ENCODE measurements at places on chromosomes 2 and 18.

GRCh38 chr2:24576146-24576545 is 85.1 kb downstream of the NCOA1 start:
- DNase-seq, result no peak

DNA sequence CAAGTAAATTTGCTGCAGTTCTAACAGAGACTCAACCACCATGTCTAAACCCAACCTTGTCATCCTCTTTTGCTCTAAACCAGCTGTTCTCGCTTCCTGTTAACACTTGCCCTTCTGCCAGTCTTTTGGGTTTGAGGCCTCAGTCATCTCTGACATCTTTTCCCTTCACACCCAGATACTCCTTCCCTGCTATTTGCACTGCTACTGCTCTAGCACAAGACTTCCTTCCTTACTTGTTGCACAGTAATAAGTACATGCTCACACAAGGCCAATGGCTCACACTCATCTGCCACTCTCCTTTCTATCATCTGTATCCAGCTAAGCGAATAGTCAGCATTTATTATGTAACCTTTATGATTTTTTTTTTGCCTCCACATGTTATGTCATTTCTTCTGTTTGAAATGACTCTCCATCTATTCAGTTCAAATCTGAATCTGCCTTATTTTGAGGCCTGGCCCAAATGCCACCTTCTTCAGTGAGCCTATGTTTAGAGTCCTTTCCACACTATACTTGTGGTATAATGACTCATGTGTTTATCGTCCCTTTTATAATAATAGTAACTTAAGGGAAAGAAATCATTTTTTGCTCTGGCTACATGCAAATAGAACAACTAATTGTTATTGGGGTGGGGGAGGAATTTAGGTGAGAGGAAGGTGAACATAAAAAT is 22.5 kb upstream of the CDKL4 start:
- DNase-seq, result no peak

- no peak for DNase-seq
Observed at GRCh38 chr2:177694348-177694747, 301.8 kb downstream of the AGPS start.

GRCh38 chr2:60954139-60954538 is 63.4 kb upstream of the PEX13 start:
- peak; percentile 12 for DNase-seq

GRCh38 chr18:79847606-79848293 is 50.0 kb downstream of the KCNG2 start:
- no peak for DNase-seq

DNA sequence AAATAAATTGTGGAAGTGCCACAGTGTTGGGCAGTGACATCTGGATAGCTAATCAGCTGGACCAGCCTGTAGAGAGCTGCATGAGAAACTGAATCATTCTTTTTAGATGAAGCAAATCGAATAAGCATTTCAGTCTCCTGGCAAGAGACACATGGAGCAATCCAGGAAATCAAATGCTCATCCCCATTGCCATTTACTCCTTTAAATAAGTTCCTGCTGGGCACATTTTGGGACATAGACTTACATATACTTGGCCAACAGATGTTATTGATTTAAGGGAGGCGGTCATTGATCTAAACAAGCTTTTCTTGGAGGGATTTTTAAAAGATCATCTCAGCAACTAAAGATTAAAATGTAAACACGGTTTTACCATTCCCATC is 307.1 kb downstream of the STK39 start:
- DNase-seq, result no peak

DNA sequence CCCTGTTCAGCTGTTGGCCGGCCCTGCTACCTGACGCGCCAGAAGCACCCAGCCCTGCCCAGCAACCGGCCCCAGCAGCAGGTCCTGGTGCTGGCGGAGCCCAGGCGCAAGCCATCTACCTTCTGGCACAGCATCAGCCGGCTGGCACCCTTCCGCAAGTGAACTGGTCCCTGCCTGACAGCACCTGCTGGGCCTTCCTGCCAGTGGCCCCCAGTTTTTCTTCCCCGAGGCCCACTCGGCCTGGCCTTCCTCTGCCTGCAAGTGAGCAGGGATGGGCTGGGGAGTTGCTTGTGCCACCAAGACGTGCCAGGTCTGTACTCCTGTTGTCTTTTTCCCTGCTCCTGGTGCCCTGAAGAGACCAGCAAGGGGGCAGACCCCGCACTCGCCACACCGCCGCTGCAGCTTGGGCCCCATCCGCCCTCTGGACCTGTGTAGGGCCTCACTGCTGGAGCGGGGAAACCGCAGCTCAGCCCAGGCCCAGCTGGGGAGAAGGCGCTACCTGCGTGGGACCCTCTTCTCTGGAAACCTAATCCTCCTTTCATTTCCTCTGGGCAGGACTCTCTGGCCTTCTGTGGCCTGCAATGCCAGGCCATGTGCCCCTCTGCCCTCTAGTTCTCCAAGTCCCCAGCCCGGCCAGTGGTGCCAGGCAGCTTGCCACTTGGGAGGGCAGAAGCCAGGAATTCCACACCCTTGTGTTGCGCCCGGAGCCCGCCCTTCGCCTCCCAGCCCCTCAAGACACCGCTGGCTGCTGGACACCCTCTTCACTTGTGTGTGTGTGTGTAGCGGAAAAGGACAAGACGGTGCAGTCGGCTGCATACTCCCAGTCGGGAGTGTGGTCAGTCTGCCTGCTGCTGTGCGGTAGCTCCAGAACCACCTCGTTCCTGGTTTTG is 47.0 kb downstream of the FAM168B start:
- no peak for DNase-seq

- DNase-seq, result no peak
Observed at GRCh38 chr18:11258039-11258610, 108.8 kb upstream of the PIEZO2 start.

- DNase-seq, result no peak
Observed at GRCh38 chr18:59428018-59428417, 69.0 kb upstream of the LMAN1 start.

All from T-cell (primary cell).